ENCODE measurements at places on chromosomes 12 and 14. TPM values are rescaled to one million over a fixed set of nuclear protein-coding genes. Genes with fewer than 3 reads are reported as not detected.

Gene RIC8B
- total RNA-seq = 15.3 TPM

Gene WNK1
- 190 TPM for total RNA-seq

Gene P2RX2
- 0.17 TPM for total RNA-seq

Gene PTHLH
- not detected for total RNA-seq

Gene CD163L1
- 5.4 TPM for total RNA-seq

Gene POMT2
- 14.7 TPM for total RNA-seq

Gene RBMS2
- 76.6 TPM for total RNA-seq

Gene ZC2HC1C
- total RNA-seq = 0.84 TPM

Gene TAS2R13
- 1.0 TPM for total RNA-seq

Gene KRT85
- not detected for total RNA-seq

Gene GPRC5D
- not detected for total RNA-seq

Gene PIANP
- not detected for total RNA-seq

Gene ABCC9
- 0.05 TPM for total RNA-seq

Gene CAPS2
- under 0.01 TPM for total RNA-seq

Gene TAS2R31
- total RNA-seq = 6.8 TPM

Gene FANCM
- 9.0 TPM for total RNA-seq

Gene AMIGO2
- 4.2 TPM for total RNA-seq

Gene TPPP2
- total RNA-seq = not detected

Gene CEBPE
- total RNA-seq = not detected

Gene UBC
- total RNA-seq = 2,354 TPM

Gene ZNF641
- 4.3 TPM for total RNA-seq

Gene RFX4
- not detected for total RNA-seq

Gene ELK3
- 95.3 TPM for total RNA-seq

Gene RTL1
- not detected for total RNA-seq

Gene ACOT6
- total RNA-seq = not detected
